Esophagus muscularis mucosa (tissue), 4 donors: ENCODE measurements at places on chromosomes 11 and 22. TPM values are rescaled to one million over a fixed set of nuclear protein-coding genes. Genes with fewer than 3 reads are reported as not detected.

DNA sequence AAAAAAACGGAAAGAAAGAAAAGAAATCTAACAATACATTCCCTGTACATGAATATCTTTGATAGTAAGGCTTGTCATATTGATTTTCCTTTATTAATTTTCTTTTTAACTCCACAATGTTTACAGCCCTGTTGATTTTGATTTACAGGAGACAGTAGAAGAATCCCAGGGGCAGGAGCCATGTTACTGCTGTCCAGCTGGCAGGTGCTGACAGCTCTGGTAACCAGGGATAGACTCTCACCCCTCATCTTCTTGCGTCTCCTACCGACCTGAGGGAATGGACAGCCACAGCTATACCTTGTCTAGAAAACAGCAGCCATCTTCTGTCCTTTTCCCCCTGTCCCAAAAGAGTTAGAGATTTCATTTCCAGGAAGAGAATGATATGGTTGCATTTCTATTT is 37.4 kb downstream of the PRDM10 start:
- no peak for DNase-seq
- H3K4me3 ChIP-seq: no peak overlapping the region
- H3K4me1 ChIP-seq: no peaks in the 10 kb centered on the region
- no peak overlapping the region for H3K27ac ChIP-seq
- no peaks in the 10 kb centered on the region for H3K36me3 ChIP-seq
- no peaks in the 10 kb centered on the region for H3K27me3 ChIP-seq

GRCh38 chr22:31268281-31268680 is 24.0 kb downstream of the PIK3IP1 start:
- H3K4me3 ChIP-seq: no peak overlapping the region
- H3K4me1 ChIP-seq: no peaks in the 10 kb centered on the region
- H3K27ac ChIP-seq: no peak overlapping the region
- peaks cover 85% of the 10 kb centered on the region for H3K36me3 ChIP-seq

- H3K4me3 ChIP-seq: no peak overlapping the region
- no peak for DNase-seq
- no peaks in the 10 kb centered on the region for H3K36me3 ChIP-seq
- no peaks in the 10 kb centered on the region for H3K27me3 ChIP-seq
Observed at GRCh38 chr11:29527391-29527936, 489.4 kb downstream of the KCNA4 start.

PRG3 gene
- not detected for total RNA-seq

- no peak overlapping the region for H3K27ac ChIP-seq
- no peaks in the 10 kb centered on the region for H3K36me3 ChIP-seq
- H3K4me3 ChIP-seq: no peak overlapping the region
- no peaks in the 10 kb centered on the region for H3K4me1 ChIP-seq
- DNase-seq: no peak
Observed at GRCh38 chr11:27934830-27935145, 173.2 kb downstream of the KIF18A start.

GRCh38 chr11:126929179-126930061 is 71.2 kb downstream of the KIRREL3 start:
- H3K27me3 ChIP-seq: no peaks in the 10 kb centered on the region
- no peak for DNase-seq
- no peaks in the 10 kb centered on the region for H3K4me1 ChIP-seq
- H3K4me3 ChIP-seq: no peak overlapping the region
- peak overlapping the region; percentile 52 for H3K27ac ChIP-seq
- no peaks in the 10 kb centered on the region for H3K36me3 ChIP-seq

MS4A13 gene
- not detected for total RNA-seq

DNA sequence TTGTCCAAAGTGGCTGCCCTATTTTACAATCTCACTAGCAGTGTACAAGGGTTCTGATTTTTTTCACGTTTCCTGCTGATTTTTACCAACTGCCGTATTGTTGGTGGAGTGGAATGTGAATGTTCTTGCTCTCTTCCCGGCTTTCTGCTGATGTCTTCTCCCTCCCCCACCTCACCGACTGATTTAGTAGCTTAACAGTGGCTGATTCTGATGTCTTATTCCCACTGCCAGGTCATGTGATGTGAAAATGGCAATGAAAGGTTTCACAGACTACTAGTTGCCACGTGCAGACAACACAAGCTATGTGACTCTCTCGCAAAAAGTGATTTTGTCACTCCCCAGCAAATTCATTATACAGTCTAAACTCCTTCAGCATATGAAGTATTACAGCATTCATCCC is 17.3 kb upstream of the NEU3 start:
- peaks cover 11% of the 10 kb centered on the region for H3K36me3 ChIP-seq
- no peak overlapping the region for H3K4me3 ChIP-seq
- no peaks in the 10 kb centered on the region for H3K4me1 ChIP-seq
- no peak overlapping the region for H3K27ac ChIP-seq
- no peaks in the 10 kb centered on the region for H3K27me3 ChIP-seq

DNA sequence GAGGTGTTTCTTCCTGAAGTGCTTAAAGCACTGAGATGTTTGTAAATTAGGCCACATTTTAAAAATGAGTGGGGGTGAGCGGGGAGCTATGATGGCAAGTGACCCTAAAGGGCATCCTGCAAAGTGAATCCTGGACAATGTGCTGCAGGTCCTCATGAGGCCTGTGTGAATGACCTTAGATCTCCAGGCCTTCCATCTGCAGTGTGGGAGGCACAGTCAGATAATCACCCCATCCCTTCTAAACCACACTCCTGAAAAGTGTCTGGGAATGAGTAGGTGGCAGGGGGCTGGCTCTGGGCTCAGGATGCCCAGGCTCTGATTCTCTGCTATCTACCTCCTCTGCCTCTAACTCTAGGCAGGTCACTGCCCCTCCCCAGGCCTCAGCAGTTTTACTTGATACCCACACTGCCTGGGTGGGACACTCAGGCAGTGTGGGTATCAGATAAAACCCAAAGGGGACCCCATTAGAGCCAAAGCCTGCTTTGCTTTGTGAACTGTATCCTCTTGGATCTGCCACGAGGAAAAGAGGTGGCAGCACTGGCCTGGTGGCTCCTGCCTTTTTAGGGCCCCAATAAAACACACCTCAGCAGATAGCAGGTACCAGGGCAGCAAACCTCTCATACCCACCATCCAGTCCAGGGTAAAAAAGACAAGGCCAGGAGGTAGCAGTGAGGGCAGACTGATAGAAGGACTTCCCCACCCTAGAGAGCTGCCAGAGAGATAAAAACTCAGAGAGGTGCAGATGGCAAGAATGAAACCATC is 10.5 kb downstream of the STARD10 start:
- no peak overlapping the region for H3K4me3 ChIP-seq
- no peak overlapping the region for H3K27ac ChIP-seq
- no peaks in the 10 kb centered on the region for H3K36me3 ChIP-seq
- peaks cover 37% of the 10 kb centered on the region for H3K4me1 ChIP-seq

SEC14L2 gene
- total RNA-seq: 5.3 TPM

DNA sequence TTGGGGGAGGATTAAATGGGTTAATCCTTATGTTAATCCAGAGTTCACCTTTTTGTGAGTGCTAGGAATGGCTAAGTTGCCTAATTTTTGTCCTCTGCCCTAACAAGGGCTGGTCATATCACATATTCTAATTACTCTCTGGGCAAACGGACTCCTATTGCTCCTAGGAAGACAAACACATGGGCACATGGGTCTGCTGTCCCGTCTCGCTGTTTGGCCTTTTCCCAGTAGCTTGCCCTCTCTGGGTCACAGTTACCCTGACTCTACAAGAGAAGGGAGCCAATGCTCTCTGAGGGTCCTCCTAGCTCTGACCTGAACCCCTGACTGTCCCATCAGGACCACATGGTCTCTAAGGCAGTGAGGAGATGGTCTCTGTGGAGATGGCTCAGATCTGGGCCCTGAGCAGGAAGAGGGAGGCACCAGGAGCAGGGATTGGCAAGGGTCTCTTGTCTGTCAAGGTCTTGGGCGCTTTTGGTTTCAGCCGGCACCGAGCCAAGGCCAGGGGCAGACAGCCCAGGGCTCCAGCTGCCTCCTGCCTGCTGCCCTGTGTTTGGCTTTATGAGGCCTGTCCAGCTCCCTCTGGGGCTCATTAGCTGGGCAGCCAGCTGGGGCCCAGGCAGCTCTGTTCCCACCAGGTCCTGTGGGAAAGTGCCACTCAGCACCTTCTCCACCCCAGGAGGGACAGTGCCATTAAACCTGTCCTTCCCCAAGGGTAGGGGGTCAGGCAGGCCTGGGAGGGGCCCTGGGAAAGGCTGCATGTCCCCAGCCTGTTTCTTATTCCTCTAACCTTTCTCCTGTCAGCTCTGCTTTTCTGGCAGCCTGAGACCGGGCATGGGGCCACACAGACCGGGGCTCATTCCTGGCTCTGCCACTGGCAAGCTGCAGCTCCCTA is 559.9 kb downstream of the MN1 start:
- H3K27me3 ChIP-seq: no peaks in the 10 kb centered on the region
- H3K4me3 ChIP-seq: no peak overlapping the region
- no peaks in the 10 kb centered on the region for H3K36me3 ChIP-seq
- H3K4me1 ChIP-seq: peaks cover 23% of the 10 kb centered on the region
- DNase-seq: no peak

DNA sequence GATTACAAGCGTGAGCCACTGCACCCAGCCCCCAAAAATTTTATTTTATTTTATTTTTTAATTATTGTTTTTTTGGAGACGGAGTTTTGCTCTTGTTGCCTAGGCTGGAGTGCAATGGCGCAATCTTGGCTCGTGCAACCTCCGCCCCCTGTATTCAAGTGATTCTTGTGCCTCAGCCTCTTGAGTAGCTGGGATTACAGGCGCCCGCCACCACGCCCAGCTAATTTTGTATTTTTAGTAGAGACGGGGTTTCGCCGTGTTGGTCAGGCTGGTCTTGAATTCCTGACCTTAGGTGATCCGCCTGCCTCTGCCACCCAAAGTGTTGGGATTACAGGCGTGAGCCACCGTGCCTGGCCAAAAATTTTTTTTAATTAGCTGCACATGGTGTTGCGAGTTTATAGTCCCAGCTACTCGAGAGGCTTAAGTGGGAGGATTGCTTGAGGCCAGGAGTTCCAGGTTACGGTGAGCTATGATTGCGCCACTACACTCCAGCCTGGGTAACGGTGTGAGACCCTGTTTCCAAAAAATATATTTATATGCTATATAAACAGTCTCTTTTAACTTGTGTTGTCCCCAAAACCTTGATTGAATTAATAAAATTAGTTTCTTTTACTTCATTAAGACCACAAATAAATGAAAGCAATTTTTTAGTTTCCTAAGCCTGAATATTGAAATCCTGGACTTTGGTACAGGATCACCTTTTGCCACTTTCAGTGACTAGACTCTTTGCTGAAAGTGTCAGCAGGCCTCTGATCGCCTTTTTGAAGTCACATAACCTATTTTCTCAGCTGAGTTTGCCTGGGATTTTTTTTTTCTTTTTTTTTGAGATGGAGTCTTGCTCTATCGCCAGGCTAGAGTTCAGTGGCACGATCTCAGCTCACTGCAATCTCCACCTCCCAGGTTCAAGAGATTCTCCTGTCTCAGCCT is 16.2 kb downstream of the ATG13 start:
- H3K27ac ChIP-seq: no peak overlapping the region
- H3K4me1 ChIP-seq: no peaks in the 10 kb centered on the region
- no peak overlapping the region for H3K4me3 ChIP-seq
- peaks cover 48% of the 10 kb centered on the region for H3K36me3 ChIP-seq
- no peak for DNase-seq

DNA sequence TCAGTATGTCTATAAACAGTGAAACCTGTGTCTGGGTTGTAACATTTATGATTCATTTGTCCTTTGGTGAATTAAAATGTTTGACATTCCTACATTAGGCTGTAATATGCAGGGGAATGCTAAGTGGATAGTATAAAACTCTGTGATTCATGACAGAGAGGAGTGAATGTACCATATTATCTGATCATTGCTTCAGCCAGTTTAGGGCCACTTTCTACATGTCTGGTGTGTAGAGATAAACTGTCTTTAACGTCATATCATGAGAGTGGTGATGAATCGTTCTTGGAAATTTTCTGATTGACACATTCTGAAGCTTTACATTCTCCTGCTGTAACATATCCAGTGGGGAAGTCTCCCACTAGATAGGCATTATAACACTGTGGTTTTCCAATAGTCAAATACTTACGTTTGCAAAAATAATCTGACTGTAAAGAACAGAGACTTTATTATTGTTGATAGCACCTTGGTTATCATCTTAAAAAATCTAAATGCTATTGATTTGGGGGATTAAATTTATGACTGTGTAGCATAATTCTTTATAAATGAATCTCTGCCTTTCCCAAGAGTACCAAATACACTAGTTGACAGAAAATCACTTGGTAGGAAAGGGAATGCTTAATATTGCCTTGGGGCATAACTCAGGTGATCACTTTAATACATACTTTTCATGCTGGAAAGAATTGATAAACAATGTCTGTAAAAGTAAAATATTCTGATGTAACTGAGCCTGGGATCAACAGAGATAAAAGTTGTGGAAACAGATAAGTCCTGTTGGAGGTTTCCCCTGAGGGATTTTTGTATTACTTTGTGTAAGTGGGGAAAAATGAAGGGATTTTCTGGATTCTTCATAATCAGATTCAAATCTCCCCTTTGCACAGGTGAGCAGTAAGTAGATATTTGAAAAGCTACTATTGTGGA is 427.9 kb downstream of the JRKL start:
- no peaks in the 10 kb centered on the region for H3K4me1 ChIP-seq
- H3K36me3 ChIP-seq: no peaks in the 10 kb centered on the region
- H3K4me3 ChIP-seq: no peak overlapping the region
- no peak for DNase-seq
- H3K27me3 ChIP-seq: no peaks in the 10 kb centered on the region
- no peak overlapping the region for H3K27ac ChIP-seq

DNA sequence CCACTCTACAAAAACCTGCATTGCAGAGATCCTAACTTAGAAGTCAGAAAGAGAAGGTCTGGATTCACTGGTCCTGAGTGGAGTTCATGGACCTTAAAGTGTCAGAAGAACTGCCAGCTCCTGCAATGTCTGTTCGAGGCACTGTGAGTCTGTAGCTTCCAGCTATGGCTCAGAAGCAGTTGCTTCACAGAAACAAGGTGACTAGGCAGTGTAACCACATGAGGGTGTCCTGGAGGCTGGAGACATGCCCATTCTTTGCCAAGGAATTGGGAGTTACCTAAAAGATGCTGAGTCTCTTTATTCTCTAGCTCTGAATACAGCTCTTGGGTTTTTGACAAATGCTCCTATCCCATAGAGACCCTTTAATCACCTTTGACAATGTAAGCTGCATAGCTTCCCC is 130.5 kb downstream of the SPON1 start:
- no peaks in the 10 kb centered on the region for H3K27me3 ChIP-seq
- H3K27ac ChIP-seq: no peak overlapping the region
- no peaks in the 10 kb centered on the region for H3K36me3 ChIP-seq
- H3K4me3 ChIP-seq: no peak overlapping the region

DNA sequence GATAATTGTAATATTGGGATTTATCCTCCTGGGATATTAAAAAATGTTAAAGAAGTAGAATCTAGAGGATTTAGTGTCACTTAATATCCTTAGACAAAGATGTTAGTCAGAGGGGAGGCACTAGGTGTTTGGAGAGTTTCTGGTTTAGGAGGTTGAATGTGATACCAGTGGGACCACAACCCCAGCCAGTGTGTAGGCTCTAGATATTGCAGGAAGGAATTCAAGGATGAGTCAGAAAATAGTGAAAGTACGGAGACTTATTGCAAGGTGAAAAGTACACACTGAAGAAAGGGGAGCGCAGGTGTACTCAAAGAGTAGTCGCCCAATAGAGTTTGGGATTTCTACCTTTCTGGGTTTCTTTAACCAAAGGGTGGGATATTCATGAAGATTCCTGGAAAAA is 5.7 kb upstream of the TMEM41B start:
- H3K27me3 ChIP-seq: no peaks in the 10 kb centered on the region
- H3K4me1 ChIP-seq: peaks cover 3% of the 10 kb centered on the region
- no peak for DNase-seq
- H3K36me3 ChIP-seq: no peaks in the 10 kb centered on the region
- no peak overlapping the region for H3K4me3 ChIP-seq

SCUBE1 gene
- total RNA-seq: 81.9 TPM

RASD2 gene
- 19.1 TPM for total RNA-seq

GRCh38 chr11:47189100-47189834 is 3.0 kb upstream of the PACSIN3 start:
- no peaks in the 10 kb centered on the region for H3K36me3 ChIP-seq
- peak overlapping the region; percentile 97 for H3K27ac ChIP-seq
- H3K27me3 ChIP-seq: no peaks in the 10 kb centered on the region
- no peak overlapping the region for H3K4me3 ChIP-seq
